AG04450 (cell line): ENCODE measurements at places on chromosomes 4 and X.

GRCh38 chr4:4204401-4204745 is 22.4 kb downstream of the OTOP1 start:
- no peak for DNase-seq

- DNase-seq, result no peak
These were observed 40.0 kb upstream of the CASK start for GRCh38 chrX:41963348-41963747.

DNA sequence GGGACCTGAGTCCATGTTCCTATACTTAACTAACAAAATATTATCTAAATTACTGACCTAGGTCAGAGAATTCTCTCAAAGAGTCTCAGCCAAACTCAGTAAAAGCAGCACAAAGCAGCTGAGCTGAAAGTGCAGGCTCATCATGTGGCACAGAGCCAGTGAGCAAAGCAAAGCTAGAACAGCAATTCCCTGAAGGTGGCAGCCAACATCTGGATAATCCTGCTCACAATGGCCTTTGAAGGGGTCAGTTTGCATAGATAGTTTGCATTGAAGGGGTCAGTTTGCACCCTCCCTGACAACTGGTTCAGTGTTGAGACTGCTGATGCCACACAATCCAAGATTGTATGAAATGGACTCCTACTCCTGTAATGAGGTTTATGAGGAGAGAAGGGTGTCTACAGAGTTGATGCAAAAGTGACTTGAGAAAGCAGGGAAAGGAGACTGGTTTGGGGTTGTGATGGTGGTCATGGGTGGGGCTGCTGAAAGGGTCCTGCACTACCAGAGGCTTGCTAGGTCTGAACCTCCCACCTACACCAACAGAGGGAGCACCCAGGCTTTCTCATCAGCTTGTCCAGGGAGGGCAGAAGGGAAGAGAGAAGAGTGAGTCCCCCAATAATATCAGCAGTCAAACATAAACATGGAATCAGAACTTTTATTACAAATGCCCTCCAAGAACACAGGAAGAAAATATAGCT is 39.7 kb downstream of the TRIM61 start:
- DNase-seq, result no peak

- DNase-seq, result no peak
These were observed 30.6 kb downstream of the CHRNA9 start for GRCh38 chr4:40365766-40366165.

DNA sequence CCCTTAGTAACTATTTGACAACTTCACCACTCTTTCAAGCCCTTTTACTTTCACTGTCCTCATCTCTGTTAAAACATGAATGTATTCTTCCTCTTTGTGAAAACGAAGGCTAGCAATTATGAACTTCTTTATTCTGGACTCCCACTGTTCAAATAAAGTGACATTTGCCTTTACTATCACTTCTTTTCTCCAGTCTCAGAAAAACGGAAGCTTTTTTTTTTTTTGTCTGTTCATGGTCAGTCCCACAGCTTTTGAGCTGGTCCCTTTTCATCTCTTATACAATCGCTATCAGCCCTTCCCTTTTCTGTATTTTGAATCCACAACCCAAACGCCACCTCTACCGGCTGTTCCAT is 327.7 kb downstream of the DKK2 start:
- DNase-seq, result no peak
